ENCODE measurements at places on chromosomes 12 and 14.
A peak's percentile ranks its signal among the peaks of the same experiment; 100 is the strongest.

DNA sequence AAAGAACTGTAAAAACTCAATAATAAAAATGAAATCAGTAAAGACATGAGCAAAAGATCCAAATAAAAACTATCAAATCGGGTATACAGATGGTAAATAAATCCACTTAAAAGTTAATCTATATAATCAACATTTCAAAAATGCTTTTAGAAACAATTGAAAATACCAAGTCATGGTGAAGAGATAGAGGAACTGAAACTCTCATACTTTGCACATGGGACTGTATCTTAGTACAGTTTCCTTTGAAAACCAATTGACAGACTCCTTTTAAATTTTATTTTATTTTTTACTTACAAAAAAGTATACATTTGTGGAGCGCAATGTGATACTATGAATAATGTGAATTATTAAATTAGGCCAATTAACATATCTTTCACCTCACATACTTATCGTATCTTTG is 98.6 kb upstream of the FAR2 start:
- DNase-seq, result no peak

GRCh38 chr14:71400871-71401321 is 493.6 kb downstream of the PCNX1 start:
- DNase-seq, result peak; percentile 29

DNA sequence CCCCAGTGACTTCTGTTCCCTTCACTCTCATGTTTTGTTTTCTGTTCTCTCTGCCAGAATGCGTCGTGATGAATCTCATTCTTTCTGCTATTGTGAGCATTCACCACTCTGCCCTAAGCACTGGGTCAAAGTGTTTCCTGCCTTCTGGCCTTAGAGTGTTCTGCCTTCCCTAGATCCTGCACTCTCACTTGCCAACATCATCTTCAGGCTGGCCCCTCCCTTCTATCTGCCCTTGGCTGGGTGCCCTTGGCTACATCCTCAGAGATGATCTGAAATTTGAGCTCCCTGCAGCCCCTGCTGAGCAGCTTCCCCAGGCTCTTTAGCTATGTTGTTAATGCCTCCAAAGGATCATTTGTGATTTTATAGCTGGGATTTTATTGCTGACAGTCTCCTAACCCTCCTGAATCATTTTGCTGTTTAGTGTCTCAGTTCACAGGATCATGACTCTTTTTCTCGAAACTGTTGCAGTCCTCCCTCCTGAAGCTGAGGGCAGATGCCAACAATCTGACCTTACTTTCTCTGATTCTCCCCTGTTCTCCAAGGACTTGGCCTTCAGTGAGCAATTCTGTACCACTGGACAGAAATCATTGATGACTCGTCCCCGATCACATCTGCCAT is 4.5 kb downstream of the DHRS2 start:
- DNase-seq, result no peak

- no peak for DNase-seq
These were observed 3.2 kb downstream of the USP44 start for GRCh38 chr12:95548056-95548538.

Measured in epithelial cell of esophagus (primary cell).